CD8-positive, alpha-beta memory T cell (primary cell): ENCODE measurements at places on chromosomes 11 and 22. TPM values are rescaled to one million over a fixed set of nuclear protein-coding genes. Genes with fewer than 3 reads are reported as not detected.

GRCh38 chr22:43860126-43860525 is 2.2 kb downstream of the SULT4A1 start:
- DNase-seq = no peak

- DNase-seq = no peak
Observed at GRCh38 chr11:8459711-8460399, 134.2 kb downstream of the STK33 start.

DNA sequence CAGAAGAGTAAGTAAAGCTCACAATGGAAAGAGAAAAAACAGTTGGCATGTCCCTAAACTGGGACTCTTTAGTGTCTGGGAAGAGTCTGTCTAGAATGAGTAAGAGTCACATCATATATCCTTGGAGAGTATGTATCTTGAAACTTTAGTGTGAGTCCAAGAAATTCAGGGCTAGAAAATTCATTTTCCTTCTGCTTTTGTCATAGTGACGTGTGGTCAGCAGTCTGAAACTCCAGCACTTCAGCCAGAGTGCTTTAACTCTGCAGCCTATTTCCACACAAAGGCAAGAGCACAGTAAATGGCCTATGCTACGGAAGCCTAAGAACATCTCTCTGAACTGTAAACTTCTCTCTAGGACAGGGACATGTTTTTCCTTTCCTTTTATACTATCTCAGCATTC is 174.1 kb downstream of the FAM181B start:
- DNase-seq = no peak

GRCh38 chr11:111388842-111389241 is 9.8 kb upstream of the POU2AF1 start:
- no peak for DNase-seq

GRCh38 chr11:115663790-115664189 is 159.6 kb upstream of the CADM1 start:
- DNase-seq = no peak

JAML gene
- total RNA-seq = 387 TPM

- DNase-seq = no peak
Observed at GRCh38 chr22:50490531-50491308, 4.1 kb downstream of the MIOX start.

DNA sequence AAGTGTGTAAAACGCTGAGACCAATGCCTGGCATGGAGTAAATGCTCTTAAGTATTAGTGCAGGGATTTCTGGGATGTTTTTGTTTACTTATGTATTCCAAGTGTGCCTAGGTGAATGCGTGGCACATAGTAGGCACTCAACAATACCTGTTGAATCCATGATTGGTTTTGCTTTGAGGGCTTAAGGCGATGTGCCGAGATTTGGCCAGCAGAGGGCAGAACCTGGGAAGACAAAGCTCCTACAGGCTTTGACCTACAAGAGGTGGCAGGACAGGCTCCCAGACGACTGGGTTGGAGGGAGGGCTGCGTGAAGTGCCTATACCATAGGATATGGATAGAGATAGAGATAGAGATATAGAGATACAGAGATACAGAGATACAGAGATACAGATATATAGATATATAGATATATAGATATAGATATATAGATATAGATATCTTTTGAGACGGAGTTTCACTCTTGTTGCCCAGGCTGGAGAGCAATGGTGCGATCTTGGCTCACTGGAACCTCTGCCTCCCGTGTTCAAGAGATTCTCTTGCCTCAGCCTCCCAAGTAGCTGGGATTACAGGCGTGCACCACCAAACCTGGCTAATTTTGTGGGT is 13.9 kb downstream of the KCNE3 start:
- DNase-seq = peak; percentile 68

- DNase-seq = no peak
Observed at GRCh38 chr11:91513734-91514133, 710.9 kb upstream of the FAT3 start.

DNA sequence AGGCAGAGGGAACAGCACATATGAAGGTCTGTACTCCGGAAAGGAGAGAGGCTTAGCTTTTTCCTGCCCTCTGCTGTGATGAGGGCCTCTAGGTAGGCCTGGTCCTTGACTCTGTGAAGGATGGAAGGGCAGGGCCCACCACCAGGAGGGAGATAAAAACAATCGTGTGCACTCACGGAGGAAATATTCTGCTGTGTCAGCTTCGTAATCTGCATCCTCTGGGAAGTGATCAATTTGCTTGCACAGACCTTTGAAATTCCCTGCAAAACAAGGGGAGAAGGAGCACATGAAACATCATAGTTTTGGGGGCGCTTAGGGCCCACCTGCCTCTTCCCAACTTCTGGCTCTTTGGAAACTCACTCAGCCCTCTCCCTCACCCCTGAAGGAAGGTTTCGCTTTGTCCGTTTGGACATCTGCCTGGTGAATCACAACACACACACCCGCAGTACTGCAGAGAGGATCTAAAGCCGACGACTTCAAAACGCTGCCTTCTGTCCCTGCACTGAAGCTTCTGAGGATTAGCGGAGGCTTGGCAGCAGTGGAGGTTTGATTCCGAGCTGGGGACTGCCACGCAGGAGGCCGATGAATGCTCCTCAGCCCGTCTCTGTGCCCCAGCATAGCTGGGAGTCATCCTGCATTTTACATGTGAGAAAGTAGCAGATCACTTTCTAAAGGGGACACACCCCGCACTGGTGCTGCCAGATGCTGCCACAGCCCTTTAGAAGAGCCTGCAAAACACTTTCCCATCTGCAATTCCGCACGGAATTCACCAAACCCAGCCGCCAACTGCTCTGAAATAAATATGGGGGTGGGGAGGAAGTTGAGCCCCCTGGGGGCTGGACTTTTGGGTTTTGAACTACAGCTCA is 58.6 kb upstream of the EIF3D start:
- no peak for DNase-seq

DNA sequence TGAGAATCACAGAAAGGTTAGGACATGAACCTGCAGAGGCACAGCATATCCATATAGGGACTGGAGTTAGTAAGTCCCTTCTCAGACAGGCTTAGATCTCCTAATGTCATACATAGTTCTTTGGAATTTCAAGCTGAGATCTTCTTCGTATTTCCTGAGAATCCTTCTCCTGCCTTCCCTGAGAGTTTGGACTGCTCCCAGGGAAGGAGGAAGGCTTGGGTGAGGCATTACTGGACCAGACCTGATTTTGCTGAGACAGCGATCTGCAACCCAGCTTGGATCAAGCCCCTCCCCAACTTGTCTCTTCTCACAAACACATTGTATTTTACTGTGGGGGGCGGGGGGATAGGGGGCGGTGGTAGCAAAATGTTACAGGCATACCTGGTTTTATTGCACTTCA is 108.5 kb downstream of the TSPAN18 start:
- no peak for DNase-seq

- DNase-seq = no peak
Observed at GRCh38 chr11:69699213-69699612, 4.6 kb downstream of the FGF19 start.

TOLLIP gene
- total RNA-seq = 36.3 TPM

DNA sequence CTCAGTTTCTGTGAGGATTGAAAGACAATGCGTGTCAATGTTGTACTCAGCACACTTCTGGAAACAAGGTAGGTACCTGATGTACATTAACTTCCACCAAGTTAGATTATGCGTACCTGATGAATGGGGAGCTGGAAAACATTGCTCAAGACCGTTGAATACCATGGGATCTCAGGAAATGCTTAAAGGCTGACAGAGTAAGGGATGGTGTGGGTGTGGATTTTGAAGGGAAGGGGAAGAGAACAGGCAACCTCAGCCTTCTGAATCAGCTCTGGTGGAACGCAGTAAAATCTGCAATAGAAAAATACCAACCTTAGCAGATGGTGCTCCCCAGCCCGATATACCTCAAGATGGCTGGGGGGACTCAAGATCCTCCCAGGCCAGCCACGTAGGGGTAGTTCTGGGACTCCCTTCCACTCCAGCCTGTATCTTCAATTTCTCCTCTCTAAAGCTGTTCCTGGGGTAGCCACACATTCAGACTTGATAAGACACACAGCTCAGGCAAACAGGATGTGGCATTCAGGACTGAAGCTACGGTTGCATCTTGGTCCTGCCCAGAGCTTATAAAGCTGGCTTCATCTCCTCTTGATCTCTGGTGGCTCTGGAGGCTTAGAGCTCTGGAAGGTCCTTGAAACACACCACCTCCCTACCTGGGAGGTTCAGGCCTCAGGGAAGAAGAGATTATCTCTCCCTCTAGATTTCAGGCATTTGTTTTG is 111.8 kb downstream of the CTNND1 start:
- DNase-seq = no peak

HMGXB4 gene
- 35.9 TPM for total RNA-seq

VWCE gene
- total RNA-seq = 11.3 TPM

GRCh38 chr11:8870411-8871170 is 40.4 kb upstream of the AKIP1 start:
- no peak for DNase-seq
